ENCODE measurements at places on chromosomes 13 and 19.

DNA sequence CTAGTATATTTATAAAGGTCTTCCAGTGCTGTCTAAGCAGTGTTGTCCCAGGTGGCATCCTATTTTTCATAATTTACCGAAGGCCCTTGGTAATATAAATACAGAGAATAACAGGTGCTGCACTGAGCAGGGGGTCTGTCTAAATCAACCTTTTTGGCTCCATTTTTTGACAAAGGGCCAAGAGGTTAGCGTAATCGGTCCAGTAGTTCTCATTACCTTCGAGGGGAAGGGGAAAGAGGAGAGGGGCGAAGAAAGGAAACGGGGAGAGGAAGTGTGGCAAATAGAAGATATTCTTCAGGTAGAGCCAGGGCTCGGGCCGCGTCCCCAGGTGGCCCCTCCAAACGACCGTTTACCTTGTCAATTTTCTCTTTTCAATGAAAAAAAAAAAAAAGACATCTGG lies 749 bp upstream of the PAN3 start:
- no peak for DNase-seq

DNA sequence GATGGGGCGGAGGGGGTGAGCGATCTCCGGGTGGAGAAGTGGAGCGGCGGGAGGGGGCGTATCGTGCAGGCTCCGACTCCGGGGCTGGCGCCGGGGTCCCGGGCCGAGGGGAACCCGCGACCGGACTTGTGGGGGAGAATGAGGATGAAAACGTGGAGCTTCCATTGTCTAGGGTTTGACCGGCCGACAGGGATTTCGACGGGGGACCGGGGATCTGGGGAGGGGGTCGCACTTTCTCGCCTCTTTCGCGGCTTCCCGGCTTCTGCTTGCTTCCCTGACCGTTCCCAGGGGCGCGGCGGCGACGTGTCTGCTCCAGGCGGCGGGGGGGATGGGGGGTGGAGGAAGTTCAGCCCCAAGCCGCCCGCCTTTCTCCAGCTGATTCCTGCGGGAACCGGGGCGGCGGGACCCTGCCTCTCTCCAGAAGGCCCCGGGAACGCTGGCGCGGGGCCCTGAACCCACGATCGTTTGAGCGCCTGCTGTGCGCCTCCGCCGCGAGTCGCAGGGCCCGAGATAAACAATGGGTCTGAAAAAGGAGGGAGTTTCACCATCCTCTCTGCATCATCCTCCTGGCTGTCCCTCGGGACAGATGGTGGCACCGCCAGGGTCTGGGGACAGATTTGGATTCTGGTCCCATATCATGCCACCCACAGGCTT lies 790 bp downstream of the TPM4 start:
- DNase-seq, result no peak

DNA sequence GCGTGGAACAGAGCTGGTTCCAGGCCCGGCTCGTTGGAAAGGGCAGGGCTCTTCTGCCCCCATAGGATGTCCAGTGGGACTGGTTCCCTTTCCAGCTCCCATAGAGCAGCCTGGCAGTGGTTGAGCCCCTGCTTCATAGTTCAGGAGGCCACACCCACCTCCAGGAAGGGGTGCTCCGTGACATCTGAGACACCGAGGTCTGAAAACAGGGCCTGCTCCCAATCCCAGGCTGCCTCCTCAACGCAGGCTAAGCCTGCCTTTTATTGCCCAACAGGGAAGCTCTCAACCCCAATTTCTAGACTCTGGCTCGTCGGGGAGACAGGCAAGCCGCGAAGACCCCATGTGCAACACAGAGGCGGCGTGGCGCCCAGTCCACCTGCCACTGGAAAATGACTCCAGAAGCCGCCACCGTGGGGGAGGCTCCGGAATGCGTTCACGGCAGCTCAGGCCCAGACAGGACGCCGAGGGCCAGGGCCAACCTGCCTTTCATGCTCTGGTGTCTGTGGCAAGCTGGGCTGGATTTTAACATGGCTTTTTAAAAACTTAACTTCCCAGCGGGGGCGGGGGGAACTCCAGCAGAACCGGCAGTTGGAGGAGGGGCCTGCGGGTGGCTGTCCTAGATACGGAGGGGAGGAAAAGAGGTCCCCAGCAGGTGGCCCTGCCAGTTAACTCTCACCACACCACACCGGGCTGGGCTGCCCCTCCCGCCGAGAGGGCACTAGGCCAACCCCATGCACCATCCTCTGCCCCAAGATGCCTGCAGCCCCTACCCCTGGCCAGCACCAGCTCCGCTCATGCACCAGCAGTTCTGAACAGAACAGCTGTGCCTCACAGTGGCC lies 17.9 kb upstream of the TINCR start:
- no peak for DNase-seq

GRCh38 chr13:20702915-20703779 lies at the start of gene IL17D:
Gene IL17D, plus strand, starts transcription at chr13:20703699. Its CDS starts 303 bp downstream, at chr13:20704002.
- DNase-seq, result no peak

GRCh38 chr19:11263726-11264125 lies 1.4 kb upstream of the DOCK6 start:
- DNase-seq, result no peak

- no peak for DNase-seq
Observed at GRCh38 chr13:113369189-113369588, 5.3 kb upstream of the GRTP1 start.

- no peak for DNase-seq
Observed at GRCh38 chr19:31353833-31354232, 4.6 kb upstream of the TSHZ3 start.

All from SW 1271 (cell line).